ENCODE measurements at places on chromosomes 2 and 18. TPM values are rescaled to one million over a fixed set of nuclear protein-coding genes. Genes with fewer than 3 reads are reported as not detected.

Gene UNC80
- not detected for total RNA-seq

Gene CLEC4F
- total RNA-seq, result 0.72 TPM

Gene THOC1
- 56.1 TPM for total RNA-seq

Gene THSD7B
- 1.8 TPM for total RNA-seq

Gene RAX
- not detected for total RNA-seq

Gene IAH1
- total RNA-seq, result 52.2 TPM

Gene GREB1
- total RNA-seq, result 8.6 TPM

Gene DLGAP1
- 6.2 TPM for total RNA-seq

Gene NT5C1B
- not detected for total RNA-seq

Gene DAPL1
- not detected for total RNA-seq

Gene OTX1
- not detected for total RNA-seq

Gene MOGAT1
- not detected for total RNA-seq

Gene ALPP
- total RNA-seq, result not detected

Gene ZSWIM2
- not detected for total RNA-seq

Gene CD8B
- 1.2 TPM for total RNA-seq

Measured in aorta (tissue), 5 donors.